Central memory CD8-positive, alpha-beta T cell (primary cell): ENCODE measurements at places on chromosomes 1 and 21.

GRCh38 chr1:184427722-184428121 is 40.9 kb downstream of the C1orf21 start:
- no peak for DNase-seq
- no peaks in the 10 kb centered on the region for H3K27me3 ChIP-seq
- H3K4me3 ChIP-seq = no peak overlapping the region
- no peaks in the 10 kb centered on the region for H3K36me3 ChIP-seq
- H3K27ac ChIP-seq = no peak overlapping the region
- peaks cover 36% of the 10 kb centered on the region for H3K4me1 ChIP-seq

DNA sequence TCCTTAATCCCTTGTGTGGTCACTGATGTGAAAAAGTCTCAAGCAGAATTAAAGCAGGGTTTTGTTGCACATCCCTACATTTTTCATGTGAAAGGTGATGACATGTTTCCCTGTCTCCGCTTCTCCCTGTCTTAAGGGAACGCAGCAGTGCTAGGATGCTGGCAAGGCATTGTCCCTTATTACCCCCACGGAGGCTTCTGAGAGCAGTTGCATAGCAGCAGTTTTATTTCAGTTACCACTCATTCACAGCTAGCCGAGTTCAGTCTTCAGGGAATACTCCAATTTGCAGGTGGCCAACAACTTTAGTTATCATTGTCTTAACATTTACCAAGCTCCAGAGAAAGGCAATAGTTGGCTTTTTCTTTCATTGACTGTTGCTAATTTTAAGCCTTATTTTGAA is 89.1 kb downstream of the CLEC20A start:
- H3K4me1 ChIP-seq = no peaks in the 10 kb centered on the region
- no peak overlapping the region for H3K4me3 ChIP-seq
- no peak overlapping the region for H3K27ac ChIP-seq

DNA sequence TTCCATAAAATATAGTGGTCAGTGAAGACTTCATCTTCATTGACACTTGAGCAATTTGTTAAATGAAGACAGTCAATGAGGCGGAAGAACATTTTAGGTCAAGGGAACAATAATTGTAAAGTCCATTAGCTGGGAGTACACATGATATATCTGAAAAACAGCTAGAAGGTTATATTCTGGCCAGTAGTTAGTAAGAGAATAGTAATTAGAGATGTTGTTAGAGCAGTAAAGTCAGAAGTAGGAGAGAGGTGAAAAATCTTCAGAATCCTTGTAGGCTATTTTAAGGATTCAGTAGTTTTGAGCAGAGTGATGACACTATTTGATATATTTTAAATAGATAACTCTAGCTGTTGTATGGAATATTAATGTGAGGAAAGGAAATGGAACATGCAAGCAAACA is 915.6 kb upstream of the NEGR1 start:
- no peaks in the 10 kb centered on the region for H3K4me1 ChIP-seq
- H3K4me3 ChIP-seq = no peak overlapping the region
- no peak for DNase-seq
- H3K27ac ChIP-seq = no peak overlapping the region

GRCh38 chr1:241396747-241397681 is 40.0 kb upstream of the RGS7 start:
- no peak overlapping the region for H3K27ac ChIP-seq
- H3K36me3 ChIP-seq = no peaks in the 10 kb centered on the region
- no peak overlapping the region for H3K4me3 ChIP-seq
- H3K4me1 ChIP-seq = no peaks in the 10 kb centered on the region
- H3K27me3 ChIP-seq = peaks cover 6% of the 10 kb centered on the region

DNA sequence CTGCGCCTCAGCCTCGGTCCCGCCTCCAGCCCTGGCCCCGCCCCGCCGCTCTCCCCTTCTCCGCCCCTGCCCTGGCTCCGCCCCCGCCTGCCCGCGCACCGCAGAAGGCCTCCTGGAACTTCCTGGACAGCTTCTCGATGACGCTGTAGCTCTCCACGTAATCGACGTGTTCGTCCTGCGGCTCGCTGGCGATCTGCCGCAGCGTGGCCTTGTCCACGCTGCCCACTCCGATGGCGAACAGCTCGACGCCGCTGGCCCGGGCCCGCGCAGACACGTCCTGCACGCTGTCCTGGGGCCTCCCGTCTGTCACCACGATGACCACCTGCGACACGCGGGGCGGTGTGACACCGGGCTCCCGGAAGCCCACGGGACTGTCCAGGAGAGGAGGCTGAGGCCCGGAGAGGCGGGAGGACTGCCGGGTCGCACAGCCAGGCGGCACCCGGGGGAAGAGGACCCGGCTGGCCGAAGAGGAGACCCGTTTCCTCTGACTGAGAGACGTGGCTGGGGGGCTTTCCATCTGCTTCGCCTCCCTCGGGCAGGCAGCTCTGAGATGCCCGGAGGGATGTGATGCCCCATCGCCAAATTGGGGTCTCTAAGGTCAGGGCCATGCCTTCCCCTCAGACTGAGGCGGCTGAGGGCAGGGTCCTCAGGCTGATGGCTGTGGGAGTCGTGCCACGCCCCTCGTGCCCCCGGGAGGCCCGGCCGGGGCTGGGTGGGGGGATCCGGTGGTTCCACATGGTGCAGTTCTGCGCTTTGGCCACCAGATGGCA is 4.6 kb downstream of the MATN1 start:
- H3K27me3 ChIP-seq = no peaks in the 10 kb centered on the region
- DNase-seq = peak; percentile 95
- peaks cover 18% of the 10 kb centered on the region for H3K4me1 ChIP-seq
- peak overlapping the region; percentile 95 for H3K27ac ChIP-seq

GRCh38 chr1:109198745-109199144 is 15.0 kb upstream of the SARS1 start:
- no peak overlapping the region for H3K27ac ChIP-seq
- H3K4me3 ChIP-seq = no peak overlapping the region
- H3K36me3 ChIP-seq = no peaks in the 10 kb centered on the region
- H3K4me1 ChIP-seq = peaks cover 11% of the 10 kb centered on the region

- H3K27me3 ChIP-seq = no peaks in the 10 kb centered on the region
- H3K27ac ChIP-seq = peak overlapping the region; percentile 38
- no peaks in the 10 kb centered on the region for H3K36me3 ChIP-seq
- no peak overlapping the region for H3K4me3 ChIP-seq
These were observed 23.6 kb downstream of the GADD45A start for GRCh38 chr1:67708606-67709005.

- H3K36me3 ChIP-seq = no peaks in the 10 kb centered on the region
- no peaks in the 10 kb centered on the region for H3K4me1 ChIP-seq
- no peak for DNase-seq
- no peak overlapping the region for H3K27ac ChIP-seq
- peaks cover 12% of the 10 kb centered on the region for H3K27me3 ChIP-seq
These were observed 33.3 kb upstream of the DIRAS3 start for GRCh38 chr1:68083686-68084085.

GRCh38 chr21:19120591-19120990 is 717.0 kb upstream of the TMPRSS15 start:
- H3K27me3 ChIP-seq = no peaks in the 10 kb centered on the region
- no peak for DNase-seq
- no peaks in the 10 kb centered on the region for H3K36me3 ChIP-seq
- H3K4me3 ChIP-seq = no peak overlapping the region

DNA sequence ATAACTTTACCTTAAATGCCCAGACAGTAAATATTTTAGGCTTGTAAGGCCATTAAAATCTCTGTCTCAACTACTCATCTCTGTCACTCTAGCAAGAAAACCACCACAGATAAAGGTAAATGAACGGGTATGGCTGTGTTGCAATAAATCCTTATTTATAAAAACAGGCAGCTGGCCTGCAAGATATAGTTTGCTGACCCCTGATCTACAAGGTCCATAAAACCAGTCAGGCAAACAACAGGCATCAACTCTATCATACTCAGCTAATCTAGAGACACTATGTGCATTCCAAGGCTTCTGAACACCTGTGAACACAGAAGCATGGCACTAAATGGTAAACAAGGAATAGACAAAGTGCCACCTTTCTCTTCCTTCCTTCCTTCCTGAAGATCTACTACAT is 9.7 kb downstream of the FAF1 start:
- peaks cover 37% of the 10 kb centered on the region for H3K4me1 ChIP-seq
- peaks cover 2% of the 10 kb centered on the region for H3K36me3 ChIP-seq
- no peak for DNase-seq
- no peaks in the 10 kb centered on the region for H3K27me3 ChIP-seq
- no peak overlapping the region for H3K27ac ChIP-seq
- no peak overlapping the region for H3K4me3 ChIP-seq

DNA sequence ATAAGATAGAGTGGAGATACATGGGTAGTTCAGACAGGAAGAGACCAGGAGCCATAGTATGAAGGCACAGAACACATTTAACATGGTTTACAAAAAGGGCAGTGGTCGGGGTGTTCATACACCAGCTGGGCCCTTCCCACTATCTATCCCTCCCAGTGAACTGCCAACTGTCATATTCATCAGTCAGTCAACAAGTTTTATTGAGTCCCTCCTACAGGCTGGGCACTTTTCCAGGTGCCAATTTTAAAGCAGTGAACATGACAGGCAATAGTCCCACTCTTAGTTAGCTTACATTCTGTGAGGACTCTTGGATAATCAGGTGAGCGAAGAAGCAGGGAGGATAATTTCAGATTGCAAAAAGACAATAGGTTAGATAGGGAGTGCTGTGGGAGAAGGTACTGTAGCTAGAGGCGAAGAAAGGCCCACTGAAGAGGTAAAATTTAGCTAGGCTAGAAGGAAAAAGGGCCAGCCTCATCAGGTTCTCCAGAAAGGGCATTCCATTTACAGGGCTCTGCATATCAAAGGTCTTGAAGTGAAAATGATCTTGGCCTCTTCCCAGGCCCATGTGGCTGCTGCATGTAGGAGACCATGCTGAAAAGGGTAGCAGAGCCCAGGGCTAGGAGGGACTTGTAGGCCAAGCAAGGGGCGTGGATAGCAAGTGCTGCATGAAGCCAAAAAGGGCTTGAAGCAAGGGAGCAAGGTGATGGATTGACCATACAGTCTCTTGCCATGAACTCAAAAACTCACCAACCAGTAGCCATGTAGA is 274.7 kb upstream of the SNX7 start:
- H3K4me3 ChIP-seq = no peak overlapping the region
- H3K36me3 ChIP-seq = no peaks in the 10 kb centered on the region
- H3K27me3 ChIP-seq = no peaks in the 10 kb centered on the region

DNA sequence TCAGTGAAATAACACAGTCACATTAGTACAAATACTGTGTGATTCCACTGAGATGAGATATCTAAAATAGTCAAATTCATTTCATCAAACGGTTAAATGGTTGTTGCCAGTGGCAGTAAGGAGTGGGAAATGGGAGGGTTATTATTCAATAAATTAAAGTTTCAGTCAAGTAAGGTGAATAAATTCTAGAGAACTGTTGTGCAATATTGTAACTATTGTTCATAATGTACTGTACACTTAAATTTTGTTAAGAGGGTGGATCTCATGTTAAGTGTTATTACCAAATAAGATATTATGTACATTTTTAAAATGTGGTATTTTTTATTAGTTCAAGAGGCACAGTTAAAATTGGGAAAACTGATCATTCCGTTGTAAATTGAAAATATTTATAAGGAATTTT is 463.3 kb upstream of the BRINP3 start:
- H3K27me3 ChIP-seq = no peaks in the 10 kb centered on the region
- no peak overlapping the region for H3K4me3 ChIP-seq
- H3K27ac ChIP-seq = no peak overlapping the region
- DNase-seq = no peak

- H3K4me3 ChIP-seq = no peak overlapping the region
- peaks cover 2% of the 10 kb centered on the region for H3K36me3 ChIP-seq
- peaks cover 9% of the 10 kb centered on the region for H3K4me1 ChIP-seq
- DNase-seq = no peak
- H3K27me3 ChIP-seq = no peaks in the 10 kb centered on the region
These were observed 2.5 kb downstream of the COL6A1 start for GRCh38 chr21:45983981-45984551.

- peak overlapping the region; percentile 4 for H3K27ac ChIP-seq
- H3K27me3 ChIP-seq = no peaks in the 10 kb centered on the region
- no peak overlapping the region for H3K4me3 ChIP-seq
- DNase-seq = no peak
- peaks cover 53% of the 10 kb centered on the region for H3K4me1 ChIP-seq
These were observed 28.1 kb upstream of the IL10 start for GRCh38 chr1:206800411-206800810.

DNA sequence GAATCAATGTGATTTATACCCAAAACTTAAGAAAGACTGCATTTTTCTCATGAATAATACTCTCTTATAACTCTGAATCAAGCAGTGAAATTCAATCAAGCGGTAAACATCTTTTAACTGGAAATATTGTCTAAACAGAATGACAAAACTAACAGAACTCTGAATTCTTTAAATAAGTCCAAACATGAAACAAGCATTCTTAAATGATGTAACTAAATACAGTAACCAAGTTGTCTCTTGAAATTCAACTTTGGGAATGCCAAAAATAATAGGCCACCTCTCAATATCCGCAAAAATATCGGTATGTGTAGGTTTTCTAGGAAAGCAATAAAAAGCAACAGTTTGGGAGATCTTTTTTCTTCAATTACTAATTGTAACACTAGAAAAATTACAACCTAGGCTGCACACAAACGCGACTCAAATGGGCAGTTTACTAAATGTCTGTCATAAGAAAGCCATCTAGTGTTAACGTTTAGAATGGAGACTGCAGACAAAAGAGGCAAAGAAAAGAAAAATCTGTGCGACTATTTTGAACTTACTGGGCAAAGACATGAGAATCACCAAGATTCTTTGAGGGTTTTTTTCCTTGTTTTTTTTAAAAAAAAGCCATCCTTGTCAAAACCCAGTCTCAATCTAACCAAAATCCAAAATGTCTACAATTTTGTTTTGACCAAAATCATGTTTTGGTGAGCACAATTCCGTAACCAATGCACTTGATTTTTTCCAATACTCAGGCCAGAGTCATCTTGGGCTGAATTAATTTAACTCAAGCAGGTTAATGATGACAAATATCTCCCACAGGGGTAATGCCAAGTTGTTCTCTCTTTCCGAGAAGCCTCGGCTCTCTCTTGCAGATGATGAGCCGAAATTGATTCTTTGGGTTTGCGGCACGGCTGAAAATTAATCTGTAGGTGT is 1.3 kb downstream of the SIPA1L2 start:
- peak overlapping the region; percentile 87 for H3K27ac ChIP-seq
- H3K4me3 ChIP-seq = peak overlapping the region; percentile 87
- peaks cover 35% of the 10 kb centered on the region for H3K4me1 ChIP-seq
- H3K36me3 ChIP-seq = peaks cover 2% of the 10 kb centered on the region
- no peak for DNase-seq
- peaks cover 18% of the 10 kb centered on the region for H3K27me3 ChIP-seq

DNA sequence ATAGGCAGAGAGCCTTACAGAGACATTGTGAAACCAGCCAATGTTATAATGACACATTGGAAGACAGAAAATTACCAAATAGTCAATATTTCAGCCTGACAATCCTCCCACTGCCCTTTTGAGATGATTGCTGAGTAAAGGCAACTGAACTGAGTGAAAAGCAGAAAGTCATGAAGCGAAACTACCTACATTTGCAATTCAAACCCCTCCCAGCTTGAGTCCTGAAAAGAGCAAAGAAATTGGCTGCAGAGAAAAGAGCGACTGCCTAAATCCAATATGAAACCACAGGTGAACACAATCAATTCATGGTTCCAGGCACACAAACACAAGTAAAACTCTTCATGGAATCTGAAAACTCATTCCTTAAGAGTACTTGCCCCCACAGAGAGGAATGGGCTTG is 143.4 kb upstream of the CHRM3 start:
- no peaks in the 10 kb centered on the region for H3K27me3 ChIP-seq
- H3K4me1 ChIP-seq = no peaks in the 10 kb centered on the region
- no peak overlapping the region for H3K27ac ChIP-seq
- no peak overlapping the region for H3K4me3 ChIP-seq
- no peak for DNase-seq
